Cerebellar nuclear complex (tissue), 1 donor: ENCODE measurements at places on chromosomes 11 and 22.

- DNase-seq = no peak
These were observed 291.2 kb downstream of the CADM1 start for GRCh38 chr11:115213007-115213406.

GRCh38 chr11:110059706-110060463 is 33.3 kb upstream of the ZC3H12C start:
- no peak for DNase-seq

- no peak for DNase-seq
These were observed 66.2 kb downstream of the COMMD9 start for GRCh38 chr11:36222831-36223635.

GRCh38 chr22:48096851-48097665 is 1334.6 kb downstream of the TBC1D22A start:
- no peak for DNase-seq

DNA sequence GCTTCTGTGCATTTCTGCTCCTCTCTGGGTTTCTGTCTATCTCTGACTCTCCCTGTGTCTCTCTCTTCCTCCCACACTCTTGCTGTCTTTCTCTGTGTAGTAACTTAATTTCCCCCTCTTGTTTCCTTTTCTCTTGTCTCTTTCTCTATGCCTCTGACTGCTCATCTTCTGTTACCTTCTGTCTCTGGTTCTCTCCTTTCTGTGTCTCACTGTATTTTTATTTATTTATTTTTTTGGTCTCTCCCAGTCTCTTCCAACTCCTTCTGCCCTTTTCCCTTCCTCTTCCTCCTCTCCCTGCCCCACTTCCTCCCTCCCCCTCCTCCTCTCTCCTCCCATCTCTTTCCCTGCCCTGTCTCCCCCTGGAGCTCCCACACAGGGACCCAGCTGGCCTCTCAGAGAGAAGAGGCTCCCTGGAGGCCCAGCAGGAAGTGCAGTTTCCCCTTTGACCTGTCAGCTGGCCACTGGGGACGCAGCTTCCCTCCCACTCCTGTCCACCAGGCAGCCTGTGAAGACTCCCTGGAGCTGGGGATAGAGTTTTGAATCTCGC is 38.3 kb upstream of the MYH9 start:
- no peak for DNase-seq

- no peak for DNase-seq
These were observed 80.5 kb downstream of the KCNQ1 start for GRCh38 chr11:2525166-2525861.

DNA sequence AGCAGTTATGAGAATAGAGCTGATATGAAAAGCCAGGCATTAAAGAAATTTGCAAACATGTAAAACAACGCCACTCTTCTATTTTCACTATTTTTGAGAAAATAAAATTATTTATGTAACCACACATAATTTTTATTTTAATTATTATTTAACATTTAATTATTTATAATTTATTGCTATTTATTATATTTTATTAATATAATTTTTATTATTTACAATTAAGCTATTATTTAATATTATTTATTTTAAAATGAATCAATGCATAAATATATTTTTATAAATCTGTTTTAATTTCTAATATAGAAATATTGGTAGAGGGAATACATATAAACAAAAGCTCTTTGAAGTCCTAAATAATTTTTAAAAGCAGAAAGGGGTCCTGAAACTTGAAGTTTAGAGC is 36.7 kb downstream of the KIF18A start:
- no peak for DNase-seq

- no peak for DNase-seq
These were observed 127.1 kb upstream of the OR9Q1 start for GRCh38 chr11:57896361-57897145.

- no peak for DNase-seq
These were observed 135.3 kb downstream of the MORC2 start for GRCh38 chr22:30833322-30833721.

GRCh38 chr11:80861193-80861592 is 1420.4 kb upstream of the TENM4 start:
- no peak for DNase-seq

DNA sequence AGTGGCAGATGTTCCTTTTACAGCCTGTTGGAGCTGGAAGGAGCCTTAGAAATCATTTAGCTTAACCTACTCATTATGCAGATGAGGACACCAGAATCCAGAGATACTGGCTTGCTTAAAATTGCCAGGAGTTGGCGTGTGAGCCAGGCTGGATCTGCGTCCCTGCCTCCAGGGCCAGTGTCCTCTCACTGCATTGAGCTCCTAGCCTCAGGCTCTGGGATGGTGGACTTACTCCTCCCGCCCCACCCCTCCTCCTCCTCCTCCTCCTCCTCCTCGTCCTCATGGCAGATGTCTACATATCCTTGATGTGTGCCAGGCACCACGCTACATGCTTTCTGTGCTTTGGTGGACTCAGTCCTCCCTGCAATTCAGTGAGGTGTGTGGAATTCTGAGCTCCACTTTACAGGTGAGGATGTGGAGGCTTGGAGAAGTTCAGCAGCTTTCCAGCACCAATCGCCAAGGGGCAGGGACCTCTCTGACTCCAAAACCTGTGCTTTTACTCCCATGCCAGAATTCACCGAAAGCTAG is 24.1 kb downstream of the ADAMTS15 start:
- DNase-seq = no peak

DNA sequence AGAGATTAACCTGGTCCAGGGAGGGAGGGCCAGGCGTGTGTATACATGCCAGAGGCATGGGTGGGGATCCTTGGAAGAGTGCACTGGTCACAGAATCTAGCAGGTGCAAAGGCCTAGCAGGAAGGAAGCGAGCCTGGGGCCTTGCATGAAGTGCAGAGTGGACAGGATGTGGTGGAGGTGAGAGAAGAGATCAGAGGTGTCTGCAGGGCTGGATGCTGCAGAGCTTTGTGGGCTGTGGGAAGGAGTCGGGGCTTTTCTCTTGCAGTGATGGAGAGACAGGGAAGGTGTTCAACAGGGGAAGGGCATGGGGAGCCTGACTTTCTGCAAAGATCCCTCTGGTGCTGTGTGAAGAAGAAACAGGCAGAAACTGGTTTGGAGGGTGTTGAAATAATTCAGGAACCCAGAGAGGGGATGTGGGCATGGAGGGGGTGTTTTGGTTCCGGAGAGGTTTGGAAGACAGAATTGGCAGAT is 2.5 kb upstream of the TPST2 start:
- DNase-seq = no peak

DNA sequence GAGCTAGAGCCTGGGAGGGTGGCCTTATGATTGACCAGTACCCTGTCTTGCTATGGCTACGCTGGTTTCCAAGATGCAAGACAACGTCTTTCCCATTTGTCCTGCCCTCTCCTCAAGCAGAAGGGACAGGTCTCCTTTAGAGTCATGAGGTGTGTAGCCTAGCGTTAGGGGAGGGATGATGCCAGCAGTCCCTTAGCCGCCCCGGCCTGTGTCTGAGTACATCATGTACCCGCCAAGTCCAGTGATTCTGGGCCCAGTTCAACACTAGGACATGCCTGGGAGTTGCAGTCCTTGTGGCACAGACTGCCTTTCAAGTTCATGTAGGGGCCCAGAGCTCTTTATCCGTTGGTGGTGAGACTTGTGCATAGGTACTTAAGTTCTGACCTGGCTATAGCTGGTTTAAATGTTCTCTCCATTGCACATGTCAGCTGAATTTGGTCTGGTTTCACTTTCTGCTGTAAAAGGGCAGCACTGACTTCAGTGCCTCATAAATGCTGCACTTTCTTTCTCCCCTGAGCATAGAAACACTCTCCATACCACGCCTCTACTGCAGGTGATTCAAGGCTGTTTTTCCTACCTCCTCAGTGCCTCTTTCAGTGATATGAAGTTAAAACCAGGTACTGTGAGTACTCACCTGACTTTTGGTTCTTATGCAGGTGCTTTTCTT is 151.1 kb downstream of the METTL15 start:
- DNase-seq = no peak

DNA sequence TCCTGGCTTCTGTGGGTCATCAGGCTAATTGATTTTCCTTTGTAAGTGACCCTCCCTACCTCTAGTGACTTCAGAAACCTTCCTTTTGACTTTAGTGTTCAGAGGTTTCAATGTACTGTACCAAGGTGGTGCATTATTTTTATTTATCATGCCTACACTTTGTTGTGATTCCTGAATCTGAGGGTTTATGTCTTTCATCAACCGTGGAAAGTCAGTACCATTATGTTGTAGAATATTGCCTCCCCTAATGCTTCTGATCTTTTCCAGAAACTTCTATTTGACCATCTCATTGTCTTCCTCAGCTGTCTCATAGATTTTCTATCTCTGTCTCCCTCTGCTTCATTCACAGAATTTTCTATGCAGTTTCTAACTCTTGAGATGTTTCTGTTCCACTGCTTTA is 105.5 kb downstream of the KCNQ1OT1 start:
- DNase-seq = no peak

GRCh38 chr11:113818426-113818825 is 38.8 kb downstream of the CLDN25 start:
- no peak for DNase-seq

DNA sequence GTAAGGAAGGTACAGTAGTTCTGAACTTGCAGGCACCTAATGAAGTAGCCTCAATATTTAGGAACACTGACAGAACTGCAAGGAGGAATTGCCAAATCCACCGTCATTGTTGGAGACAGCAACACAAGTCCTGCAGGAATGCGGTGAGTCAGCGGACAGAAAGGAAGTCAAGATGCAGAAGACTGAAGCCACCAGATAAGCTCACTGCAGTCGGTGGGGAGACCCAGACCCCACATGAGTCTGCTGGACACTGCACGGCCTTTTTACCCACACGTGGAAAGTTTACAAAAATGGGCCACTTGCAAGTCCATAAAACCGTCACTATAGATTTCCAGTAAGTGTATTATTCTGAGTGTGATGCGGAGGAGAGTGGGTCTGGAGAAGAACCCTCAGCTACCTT is 1471.6 kb downstream of the TBC1D22A start:
- DNase-seq = no peak

GRCh38 chr11:22668005-22668796 is 1.8 kb downstream of the GAS2 start:
- no peak for DNase-seq

- DNase-seq = no peak
These were observed 37.5 kb downstream of the ATG16L2 start for GRCh38 chr11:72851726-72852125.

DNA sequence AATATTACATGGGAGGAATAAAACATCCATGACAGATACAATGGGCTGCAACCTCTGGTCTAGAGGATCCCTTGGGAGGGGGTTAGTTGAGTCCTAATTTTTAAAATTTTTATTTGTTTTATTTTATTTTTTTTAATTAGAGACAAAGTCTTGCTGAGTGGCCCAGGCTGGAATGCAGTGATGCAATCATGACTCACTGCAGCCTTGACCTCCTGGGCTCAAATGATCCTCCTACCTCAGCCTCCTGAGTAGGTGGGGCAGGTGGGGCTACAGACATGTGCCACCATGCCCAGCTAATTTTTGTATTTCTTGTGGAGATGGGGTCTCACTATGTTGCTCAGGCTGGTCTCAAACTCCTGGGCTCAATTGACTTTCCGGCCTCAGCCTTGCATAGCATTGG is 43.1 kb downstream of the FDX1 start:
- no peak for DNase-seq

DNA sequence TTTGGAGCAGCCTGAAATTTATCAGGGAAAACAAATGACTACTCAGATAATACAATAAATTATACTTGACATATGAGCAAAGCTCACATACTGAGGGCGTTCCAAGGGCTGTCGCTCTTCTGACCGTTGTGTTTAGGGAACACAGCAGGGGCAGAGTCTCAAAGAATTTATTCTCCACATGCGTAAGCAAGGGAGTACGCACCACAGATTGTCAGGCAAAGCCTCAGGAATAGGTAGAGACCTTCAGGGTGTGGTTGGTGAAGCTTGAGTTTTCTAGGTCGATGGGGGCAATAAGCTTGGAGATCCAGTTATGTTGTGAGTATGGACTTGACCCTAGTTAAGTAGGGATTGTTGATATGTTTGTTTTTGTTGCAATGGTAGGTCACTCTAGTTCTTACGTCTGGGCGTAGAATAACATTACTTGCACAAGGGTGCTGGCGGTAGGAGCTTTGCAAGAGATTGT is 830 bp downstream of the ACAT1 start:
- no peak for DNase-seq

DNA sequence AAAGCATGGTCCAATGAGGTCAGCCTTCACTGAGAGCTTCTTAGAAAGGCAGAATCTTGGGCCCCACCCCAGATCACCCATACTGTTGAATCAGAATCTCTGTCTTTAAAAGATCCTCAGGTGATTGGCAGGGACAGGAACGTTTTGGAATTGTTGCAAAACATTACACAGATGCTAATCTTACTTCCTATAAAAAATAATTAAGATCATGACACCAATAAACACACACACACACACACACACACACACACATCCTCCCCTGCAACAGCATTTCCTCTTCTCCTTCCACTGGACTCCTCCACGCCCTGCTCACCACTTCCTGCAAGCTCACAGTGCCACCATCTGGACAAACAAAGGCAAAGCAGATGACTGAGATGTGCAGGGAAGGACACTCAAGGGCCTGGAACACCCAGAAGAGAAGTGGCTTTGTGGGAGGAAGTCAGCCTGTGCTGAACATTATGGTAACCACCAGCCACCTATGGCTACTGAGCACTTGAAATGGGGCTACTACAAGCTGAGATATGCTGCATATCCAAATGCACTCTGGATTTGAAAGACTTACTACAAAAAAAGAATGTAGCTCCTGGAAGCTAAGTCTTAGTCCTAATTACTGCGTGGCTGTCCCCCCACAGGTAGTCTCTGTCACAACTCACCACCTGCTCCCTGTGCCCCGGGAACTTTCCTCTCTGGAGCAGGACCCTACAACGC is 65.6 kb downstream of the BTG4 start:
- DNase-seq = peak; percentile 43

DNA sequence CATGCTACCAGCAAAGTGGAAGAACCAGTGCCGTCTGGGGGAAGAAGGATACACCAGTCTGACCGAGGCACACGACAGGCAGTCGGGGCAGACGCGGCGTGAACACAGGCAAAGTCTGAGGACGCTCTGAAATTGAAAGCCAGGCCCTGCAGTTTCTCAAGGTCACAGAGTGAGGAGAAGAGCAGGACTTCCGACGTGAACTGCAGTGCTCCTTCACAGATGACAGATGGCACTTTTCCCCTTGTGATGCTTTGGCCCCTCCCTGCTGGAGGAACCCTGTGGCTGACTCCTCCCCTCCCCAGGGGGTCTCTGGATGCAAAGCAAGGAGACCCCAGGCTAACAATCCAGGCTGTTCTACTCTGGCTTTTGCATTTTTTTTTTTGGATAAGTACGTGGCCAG is 19.6 kb upstream of the JAM3 start:
- DNase-seq = no peak

GRCh38 chr11:24709928-24710565 is 213.2 kb downstream of the LUZP2 start:
- no peak for DNase-seq

DNA sequence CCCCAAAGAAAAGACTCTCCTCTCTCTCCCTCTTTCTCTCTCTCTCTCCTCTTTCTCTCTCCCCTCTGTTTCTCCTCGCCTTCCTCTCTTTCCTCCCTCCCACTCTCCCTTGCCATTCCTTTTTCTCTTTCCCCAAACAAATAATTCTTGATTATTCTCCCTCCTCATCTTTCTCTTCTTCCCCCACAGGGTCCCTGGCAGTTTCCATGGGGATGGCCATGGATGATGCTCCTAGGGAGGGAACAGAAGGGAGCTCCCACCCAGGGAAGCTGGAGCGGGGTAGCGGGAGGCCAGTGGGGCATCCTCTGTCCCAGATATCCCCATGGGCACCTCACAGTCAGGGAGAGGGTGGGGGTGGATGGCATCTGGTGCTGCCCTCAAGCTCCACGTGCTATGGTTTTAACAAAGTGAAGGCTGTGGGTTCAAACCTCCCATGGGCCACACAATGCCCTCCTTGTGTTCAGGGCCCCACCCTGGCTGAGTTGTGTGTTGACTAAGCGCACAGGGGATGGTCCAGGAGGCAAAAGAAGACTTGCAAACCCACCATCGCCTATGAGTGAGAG is 266.4 kb downstream of the BUD13 start:
- DNase-seq = no peak
